ENCODE measurements at places on chromosomes 16 and 17. TPM values are rescaled to one million over a fixed set of nuclear protein-coding genes. Genes with fewer than 3 reads are reported as not detected.

The KRTAP2-3 gene
- polyA plus RNA-seq, result not detected

The PCYT2 gene
- polyA plus RNA-seq, result 49.3 TPM

The KRT222 gene
- polyA plus RNA-seq, result 1.4 TPM

The KRTAP3-1 gene
- polyA plus RNA-seq, result not detected

The SIAH1 gene
- polyA plus RNA-seq, result 22.3 TPM

The MPV17L gene
- polyA plus RNA-seq, result 2.1 TPM

The CHST5 gene
- polyA plus RNA-seq, result 0.49 TPM

The CBX2 gene
- 36.4 TPM for polyA plus RNA-seq

The TSPAN10 gene
- polyA plus RNA-seq, result 1.5 TPM

The LLGL1 gene
- polyA plus RNA-seq, result 71.6 TPM
